IPS-NIHi11 (cell line): ENCODE measurements at places on chromosomes 3 and 15.

DNA sequence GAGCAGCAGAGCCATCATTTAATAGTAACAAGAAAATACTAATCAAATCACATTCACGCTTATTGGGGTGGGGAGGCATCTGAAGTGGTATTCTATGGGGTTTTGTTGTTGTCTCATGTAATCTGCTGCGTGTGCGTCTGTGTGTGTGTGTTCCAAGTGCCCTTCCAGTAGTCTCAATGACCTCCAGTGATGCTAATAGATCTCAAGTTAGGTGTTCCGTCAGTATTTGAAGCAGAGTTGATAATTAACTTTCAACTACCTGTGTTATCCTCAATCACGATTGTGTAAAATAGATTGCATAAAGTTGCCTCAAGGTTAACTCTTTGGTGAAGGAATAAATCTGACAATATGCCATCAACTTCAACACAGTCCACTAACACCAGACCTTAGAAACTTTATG is 375.0 kb downstream of the MECOM start:
- no peak for DNase-seq

GRCh38 chr3:193677734-193678133 is 84.7 kb downstream of the OPA1 start:
- no peak for DNase-seq

DNA sequence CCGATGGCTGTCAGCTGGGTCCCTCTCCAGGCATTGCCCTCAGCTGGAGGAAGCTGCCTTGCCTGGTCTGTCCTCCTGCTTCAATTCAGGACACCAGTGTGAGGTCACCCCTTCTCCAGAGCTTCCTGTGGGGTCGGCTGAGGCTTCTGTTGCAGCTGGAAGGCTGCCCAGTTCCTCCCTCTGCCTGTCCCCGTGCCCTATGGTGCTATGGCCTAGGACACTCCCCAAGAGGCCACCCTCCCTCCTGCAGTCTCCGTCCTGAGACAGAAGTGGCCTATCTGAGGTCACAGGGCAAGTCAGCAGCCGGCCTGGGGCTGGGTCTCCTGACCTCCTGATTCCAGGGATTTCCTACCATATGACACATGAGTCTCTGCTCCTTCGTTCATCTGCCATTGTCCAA is 57.9 kb downstream of the RASGRF1 start:
- DNase-seq, result no peak

DNA sequence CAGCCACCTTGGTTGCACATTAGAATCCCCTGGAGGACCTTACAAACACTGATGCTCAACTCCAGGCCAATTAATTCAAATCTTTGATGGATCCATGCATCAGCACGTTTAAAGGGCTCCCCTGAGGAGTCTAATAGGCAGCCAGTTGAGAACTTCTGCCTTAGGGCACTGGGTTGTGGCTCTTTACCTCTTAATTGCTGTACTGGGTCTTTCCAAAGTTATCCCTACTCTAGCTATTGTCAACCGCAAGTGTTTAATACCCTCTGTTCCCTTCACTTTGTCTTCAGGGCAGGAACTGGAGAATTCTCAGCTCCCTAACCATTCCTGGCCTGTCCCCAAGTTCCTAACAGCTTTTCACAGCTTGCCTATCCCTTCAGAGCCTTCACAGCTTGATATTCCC is 15.0 kb upstream of the FAM174B start:
- no peak for DNase-seq

DNA sequence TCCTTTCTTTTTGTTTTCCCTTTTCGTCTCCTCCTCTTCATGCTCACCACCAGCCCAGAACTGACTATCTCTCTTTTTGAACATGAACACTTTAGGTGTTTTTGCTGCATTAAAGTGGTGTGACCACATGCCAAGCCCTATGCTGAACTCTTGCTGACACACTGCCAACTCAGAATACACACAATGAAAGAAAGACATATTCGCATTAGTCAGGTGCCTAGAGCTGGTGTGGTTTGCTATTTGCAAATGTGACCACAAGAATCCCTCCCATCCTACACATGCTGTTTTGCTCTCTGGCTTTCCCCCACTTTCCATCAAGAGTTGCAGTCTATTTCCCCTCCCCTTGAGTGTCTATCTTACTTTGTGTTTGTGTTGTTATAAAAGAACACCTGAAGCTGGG is 967.8 kb upstream of the CFAP20DC start:
- no peak for DNase-seq

DNA sequence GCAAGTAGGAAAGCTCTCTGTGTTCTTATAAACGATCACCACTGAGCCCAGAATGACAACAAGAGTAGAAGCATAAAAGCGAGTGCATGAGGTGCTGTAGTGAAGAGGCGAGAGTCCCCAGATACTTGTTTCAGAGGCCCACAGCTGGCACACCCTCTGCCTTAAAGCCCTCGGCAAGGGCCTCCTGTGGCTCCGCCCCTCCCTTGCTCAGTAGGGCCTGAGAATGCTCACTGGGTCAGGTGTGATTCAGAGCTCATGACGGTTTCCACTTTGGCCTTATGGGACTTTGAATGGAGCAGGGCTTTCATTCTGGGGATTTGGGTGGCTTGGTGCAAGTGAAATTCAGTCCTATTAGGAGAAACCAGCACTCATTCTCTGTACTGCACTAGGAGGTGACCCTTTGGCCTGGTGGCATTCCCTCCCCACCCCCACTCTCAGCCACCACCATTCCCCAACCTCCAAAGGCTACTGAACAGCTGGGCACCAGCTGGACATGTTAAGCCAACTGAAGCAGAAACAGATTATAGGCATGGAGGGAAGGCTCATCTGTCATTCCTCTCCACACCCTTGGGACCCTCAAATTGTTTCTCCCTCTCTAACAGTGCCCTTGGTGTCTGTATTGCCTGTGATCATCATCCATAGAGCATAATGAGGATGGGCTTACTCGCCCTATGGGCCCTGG is 109.6 kb upstream of the CTDSPL start:
- no peak for DNase-seq

DNA sequence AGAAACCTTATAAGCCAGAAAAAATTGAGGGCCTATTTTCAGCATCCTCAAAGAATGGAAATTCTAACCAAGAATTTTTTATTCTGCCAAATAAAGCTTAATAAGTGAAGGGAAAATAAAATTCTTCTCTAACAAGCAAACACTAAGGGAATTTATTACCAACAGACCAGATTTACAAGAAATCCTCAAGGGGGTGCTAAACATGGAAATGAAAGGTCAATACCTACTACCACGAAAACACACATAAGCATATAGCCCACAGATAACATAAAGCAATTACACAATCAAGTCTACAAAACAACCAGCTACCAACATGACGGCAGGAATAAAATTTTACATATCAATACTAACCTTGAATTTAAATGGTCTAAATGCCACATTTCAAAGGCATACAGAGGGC is 883.5 kb downstream of the SI start:
- DNase-seq, result no peak

DNA sequence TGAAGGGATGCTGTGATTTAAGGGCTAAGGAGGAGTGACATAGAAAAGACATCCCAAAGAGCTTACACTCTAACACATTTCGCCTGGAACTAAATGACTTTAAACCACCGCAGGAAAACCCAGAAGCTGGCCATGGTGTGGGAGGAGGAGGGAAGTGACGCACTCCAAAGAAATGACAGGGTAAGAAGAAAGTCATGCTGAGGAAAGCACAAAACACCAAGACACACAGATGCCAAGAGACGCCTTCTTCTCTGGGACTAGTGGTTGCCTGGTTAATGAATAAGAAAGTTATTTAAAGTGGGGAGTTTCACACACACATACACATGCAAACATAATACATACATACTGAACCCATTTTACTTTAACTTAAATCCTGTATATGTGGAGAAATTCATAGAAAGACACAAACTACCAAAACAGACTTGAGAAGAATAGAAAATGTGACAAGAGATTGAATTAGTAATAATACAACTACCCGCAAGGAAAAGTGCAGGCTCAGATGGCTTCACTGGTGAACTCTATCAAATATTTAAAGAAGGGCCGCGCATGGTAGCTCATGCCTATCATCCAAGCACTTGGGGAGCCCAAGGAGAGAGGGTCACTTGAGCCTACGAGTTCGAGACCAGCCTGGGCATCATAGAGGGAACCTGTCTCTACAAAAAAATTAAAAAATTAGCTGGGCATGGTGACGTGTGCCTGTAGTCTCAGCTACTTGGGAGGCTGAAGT is 125.5 kb downstream of the NSMCE3 start:
- DNase-seq, result no peak

DNA sequence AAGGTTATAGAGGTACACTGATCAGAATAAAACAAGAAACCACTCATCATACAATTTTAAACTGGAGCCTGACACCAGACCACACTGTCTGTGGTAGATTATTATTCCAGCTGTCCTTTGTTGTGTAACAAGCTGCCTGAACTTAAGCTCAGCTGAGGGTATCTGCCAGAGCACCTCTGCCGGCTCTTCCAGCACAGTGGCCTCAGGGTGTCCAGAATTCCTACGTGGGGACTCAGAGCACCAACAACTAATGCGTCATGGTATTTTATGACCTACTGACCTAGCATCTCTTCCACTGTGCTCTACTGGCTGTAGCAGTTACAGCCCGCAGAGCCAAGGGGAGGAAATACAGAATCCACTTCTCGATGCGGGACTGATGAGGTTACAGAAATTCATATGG is 15.6 kb upstream of the RAF1 start:
- DNase-seq, result no peak

DNA sequence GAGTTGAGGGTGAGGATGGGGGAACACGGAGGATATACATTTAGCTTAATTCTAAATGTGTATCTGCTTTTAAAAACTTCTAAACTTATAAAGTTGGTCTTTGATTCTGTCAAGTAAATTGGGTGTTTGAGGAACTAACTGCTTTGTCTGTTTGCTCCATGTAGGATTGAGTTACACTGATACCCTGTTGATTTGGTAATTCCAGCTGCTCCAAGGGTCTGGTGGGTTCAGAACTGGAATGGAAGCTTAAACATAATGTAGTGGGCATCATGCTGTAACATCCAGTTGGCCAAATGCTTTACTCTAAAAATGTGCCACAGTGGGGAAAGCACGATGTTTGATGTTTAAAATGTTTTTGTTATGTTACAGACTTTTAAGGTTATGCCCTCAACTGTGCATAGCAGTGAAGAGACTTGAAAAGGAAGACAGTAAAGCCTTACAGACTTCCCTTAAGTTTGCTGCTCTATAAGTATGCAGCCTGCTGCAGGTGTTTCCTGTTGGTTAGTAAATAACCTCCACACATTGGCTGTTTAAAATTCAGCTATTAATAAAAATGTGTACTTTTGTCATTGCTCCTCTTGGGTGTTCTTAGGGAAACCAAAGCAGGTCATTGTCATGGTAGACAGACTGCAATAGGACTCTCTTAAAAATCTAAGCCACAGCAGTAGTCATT is 5.9 kb upstream of the EDEM1 start:
- DNase-seq, result no peak

GRCh38 chr3:89278302-89279025 is 171.0 kb downstream of the EPHA3 start:
- DNase-seq, result peak; percentile 63

DNA sequence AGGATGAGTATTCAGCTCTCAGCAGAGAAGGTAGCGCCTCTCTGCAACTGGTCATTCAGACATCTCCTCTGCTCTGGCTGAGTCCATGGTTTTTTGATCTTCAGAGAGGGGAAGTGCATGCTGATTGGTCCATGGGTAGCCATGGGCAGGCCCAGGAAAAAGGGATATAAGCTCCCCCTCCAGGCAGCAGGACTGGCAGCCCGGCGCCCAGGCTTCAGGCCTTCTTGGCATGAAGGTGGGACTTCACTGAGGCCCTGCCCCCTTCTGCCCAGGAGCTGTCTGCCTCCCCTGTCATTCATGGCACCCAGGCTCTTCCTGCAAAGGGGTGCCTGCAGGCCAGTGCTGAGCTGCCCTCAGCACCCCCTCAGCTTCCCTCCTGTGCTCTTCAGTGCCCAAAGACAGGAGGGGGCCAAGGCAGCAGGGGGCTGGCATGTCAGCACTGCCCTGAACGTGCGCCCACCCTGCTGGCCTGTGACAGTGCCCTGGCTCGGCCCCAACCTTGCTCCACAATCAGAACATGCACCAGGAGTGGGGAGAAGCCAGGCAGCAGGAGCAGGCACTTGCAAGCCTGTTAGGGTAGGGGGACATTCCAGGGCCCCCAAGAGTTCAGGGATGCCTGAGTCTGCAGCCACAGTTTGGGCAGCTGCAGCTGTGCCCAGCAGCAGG is 13.8 kb upstream of the NR1I2 start:
- DNase-seq, result no peak

GRCh38 chr3:40057077-40057476 is 247.7 kb downstream of the MYRIP start:
- DNase-seq, result no peak

DNA sequence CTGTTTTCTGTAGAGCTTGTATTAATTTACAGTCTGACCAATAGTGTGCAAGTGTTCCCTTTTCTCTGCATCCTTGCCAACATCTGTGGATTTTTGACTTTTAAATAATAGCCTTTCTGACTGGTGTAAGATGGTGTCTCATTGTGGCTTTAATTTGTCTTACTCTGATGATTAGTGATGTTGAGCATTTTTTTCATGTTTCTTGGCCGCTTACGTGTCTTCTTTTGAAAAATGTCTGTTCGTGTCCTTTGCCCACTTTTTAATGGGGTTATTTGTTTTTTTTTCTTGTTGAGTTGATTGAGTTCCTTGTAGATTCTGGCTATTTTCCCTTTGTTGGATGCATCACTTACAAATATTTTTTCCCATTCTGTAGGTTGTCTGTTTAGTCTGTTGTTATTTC is 7.6 kb upstream of the ACOX2 start:
- no peak for DNase-seq

DNA sequence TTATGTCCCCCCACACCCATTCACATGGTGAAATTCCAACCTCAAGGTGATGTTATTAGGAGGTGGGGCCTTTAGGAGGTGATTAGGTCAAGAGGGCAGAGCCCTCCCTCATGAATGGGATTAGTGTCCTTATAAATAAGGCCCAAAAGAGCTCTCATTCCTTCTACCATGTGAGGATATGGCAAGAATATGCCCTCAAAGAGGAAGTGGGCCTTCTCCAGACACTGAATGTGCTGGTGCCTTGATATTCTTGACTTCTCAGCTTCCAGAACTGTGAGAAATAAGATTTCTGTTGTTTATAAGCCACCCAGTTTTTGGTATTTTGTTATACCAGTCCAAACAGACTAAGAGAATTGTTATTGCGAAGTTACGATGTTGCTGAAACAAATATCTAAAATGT is 94.4 kb downstream of the ANKRD28 start:
- DNase-seq, result no peak

- DNase-seq, result no peak
Observed at GRCh38 chr3:24604215-24604614, 109.6 kb upstream of the THRB start.

DNA sequence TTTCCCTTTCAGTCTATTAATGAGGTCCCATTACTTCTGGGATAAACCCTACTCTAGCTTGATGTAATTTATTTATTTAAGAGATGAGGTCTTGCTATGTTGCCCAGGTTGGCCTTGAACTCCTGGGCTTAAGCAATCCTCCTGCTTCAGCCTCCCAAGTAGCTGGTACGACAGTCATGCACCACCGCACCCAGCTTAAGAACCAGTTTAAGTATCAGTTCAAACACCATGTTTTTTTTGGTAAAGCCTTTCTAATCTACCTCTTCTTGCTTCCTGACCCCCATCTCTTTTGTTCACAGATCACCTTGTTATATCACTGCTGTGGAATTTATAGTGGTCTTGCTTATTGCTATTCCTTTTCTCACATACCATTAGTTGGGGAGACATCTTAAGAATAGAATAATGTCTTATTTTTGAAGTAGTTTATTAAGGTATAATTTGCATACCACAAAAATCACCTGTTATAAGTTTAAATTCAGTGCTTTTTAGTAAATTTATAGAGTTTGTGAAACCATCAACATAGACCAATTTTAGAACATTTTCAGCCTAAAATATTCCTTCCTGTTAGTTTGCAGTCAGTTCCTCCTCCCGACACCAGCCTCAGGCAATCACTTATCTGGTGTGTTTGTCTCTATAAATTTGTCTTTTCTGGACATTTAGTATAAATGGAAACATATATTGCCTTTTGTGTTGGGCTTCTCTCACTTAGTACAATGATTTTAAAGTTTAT is 257.9 kb downstream of the PDCD6IP start:
- DNase-seq, result no peak
